HCT116 (cell line): ENCODE measurements at places on chromosomes 5 and 9. TPM values are rescaled to one million over a fixed set of nuclear protein-coding genes. Genes with fewer than 3 reads are reported as not detected.

DNA sequence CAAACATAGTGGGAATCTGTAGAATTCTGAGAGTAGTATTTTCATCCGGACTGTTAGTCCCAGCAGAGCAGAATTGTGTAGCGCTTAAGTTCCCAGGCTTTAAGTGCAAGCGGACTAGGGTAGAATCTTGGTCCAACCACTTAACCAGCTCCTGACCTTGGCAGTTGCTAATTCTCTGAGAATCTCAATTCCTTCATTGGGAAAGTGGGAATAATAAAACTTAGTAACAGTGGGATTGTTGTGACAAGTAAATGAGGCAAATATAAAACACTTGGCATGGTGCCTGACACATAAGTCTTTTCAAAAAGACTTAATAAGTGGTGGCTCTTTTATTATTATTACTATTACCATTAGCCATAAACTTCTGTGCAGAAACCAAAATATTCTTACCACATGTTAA lies 8.4 kb upstream of the SLC1A3 start:
- DNase-seq: no peak

DNA sequence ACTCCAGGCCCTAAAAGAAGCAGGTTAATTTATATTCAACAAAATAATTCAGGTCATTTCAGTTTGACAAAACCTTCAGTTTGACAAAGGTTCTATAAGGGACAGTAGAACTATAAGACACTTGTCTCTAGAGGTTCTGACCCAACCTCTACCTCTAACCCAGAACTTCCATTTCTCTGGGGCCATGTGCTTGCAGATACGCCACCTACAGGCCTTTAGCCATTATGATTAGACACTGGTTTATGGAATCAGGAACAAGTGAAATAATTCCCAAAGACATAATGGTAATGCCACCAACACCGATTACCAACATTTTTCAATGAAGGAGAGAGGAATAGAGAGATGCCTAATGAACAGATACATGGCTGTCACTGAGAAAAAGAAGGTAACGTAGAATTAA lies 733.9 kb downstream of the PRELID2 start:
- peak; percentile 2 for DNase-seq

- DNase-seq: no peak
Observed at GRCh38 chr9:119020284-119020683, 349.0 kb downstream of the BRINP1 start.

- DNase-seq: no peak
Observed at GRCh38 chr5:135833961-135834638, 363 bp upstream of the SLC25A48 start.

- no peak for DNase-seq
Observed at GRCh38 chr5:145393426-145393825, 441.7 kb downstream of the PRELID2 start.

GRCh38 chr5:7874639-7875038 lies 5.7 kb downstream of the MTRR start:
- DNase-seq: no peak

The ZNG1A gene
- total RNA-seq: 48.5 TPM

The ADAMTSL1 gene
- not detected for total RNA-seq
